ENCODE measurements at places on chromosomes 3 and 15.
A peak's percentile ranks its signal among the peaks of the same experiment; 100 is the strongest.

GRCh38 chr15:81346611-81347010 is 22.7 kb upstream of the STARD5 start:
- no peak for DNase-seq

DNA sequence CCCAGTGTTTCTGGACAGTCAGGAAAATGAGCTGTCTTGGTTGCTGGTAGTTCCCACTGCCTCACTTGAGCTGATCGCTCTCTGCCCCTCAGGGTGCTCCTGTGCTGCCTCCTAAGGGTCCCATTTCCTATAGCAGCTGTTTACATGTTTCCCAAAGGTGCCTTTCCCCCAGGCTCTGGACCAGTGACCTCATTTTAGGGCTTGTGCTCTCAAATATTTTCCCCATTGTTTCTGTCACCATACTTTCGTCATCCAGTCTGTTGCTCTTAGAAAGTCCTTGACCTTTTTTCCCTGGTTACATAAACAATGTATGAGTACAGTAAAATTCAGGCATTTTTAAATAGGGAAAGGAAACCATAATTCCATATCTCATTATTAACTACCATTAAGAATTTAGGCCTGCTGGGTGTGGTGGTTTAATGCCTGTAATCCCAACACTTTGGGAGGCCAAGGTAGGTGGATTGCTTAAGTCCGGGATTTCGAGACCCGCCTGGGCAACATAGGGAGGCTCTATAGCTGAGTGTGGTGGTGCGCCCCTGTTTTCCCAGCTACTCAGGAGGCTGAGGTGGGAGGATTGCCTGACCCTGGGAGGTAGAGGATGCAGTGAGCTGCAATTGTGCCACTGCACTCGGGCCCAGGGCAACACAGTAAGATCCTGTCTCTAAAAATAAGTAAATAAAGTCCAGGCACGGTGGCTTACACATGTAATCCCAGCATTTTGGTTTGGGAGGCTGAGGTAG is 11.7 kb downstream of the RAD54L2 start:
- no peak for DNase-seq

DNA sequence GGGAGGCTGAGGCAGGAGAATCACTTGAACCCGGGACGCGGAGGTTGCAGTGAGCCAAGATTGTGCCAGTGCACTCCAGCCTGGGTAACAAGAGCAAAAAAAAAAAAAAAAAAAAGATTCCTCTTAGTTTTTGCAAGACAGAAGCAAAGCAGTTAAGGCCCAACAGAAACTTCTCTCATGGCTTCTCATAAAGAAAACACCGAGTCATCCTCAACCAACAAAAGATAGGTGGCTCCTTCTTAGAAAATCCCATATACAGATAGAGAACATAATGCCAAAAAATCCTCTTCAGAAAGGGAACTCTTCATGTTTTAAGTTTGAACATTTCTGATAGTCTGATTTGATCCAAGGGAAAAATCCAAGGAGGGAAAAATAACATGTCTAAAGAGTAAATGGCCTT is 12.5 kb upstream of the SKIL start:
- DNase-seq, result no peak

DNA sequence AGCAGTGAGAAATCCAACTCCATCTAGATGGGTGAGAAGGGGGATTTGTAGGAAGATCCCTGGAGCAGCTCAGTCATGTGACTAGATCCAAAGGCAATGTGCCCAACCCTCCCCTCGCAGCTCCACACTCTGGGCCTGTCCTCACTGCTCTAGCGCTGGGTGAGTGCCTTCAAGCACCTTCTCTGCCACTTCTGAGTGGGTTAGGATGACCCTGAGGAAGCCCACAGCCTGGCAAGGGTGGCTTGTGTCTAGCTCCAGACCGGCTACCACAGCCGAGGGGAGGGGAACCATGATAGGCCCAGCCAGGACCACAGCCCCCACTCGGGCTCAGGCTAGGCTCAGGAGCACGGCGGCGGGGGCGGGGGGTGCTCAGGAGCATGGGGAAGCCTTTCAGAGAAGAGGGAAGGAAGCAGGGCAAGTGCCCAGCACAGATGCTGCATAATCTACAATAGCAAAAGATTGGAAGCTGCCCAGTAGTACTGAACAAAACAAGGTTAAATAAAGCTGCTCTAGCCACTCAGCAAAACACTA is 1.7 kb downstream of the SPATA12 start:
- DNase-seq, result no peak

GRCh38 chr15:77988347-77989295 is 88.9 kb downstream of the TBC1D2B start:
- DNase-seq, result no peak

DNA sequence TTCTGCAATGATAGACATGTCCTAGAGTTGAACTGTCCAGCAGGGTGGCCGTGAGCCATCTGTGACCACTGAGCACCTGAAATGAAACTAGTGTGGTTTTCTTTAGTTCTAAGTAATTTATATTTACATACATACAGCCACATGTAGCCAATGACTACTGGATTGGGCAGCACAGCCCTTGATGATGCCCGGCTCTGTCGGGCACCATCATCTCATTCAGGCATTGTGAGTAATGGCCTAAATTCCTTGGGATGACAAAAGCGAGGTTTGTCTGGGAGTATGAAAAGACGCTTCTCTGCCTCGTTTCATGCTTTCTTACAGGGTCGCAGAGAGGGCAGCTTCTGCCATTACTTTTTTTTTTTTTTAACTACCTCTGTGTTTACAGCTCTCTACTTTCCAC is 251.9 kb upstream of the HES1 start:
- no peak for DNase-seq

- DNase-seq, result no peak
Measured at GRCh38 chr15:60511351-60512031, 32.5 kb upstream of the ICE2 start.

GRCh38 chr15:93265111-93265556 is 176.1 kb upstream of the RGMA start:
- no peak for DNase-seq

GRCh38 chr3:120443626-120444123 is 7.1 kb downstream of the FSTL1 start:
- no peak for DNase-seq

GRCh38 chr3:40228792-40229350 is 80.6 kb upstream of the EIF1B start:
- DNase-seq, result no peak

- DNase-seq, result no peak
Measured at GRCh38 chr15:76201536-76202255, 109.6 kb downstream of the ETFA start.

DNA sequence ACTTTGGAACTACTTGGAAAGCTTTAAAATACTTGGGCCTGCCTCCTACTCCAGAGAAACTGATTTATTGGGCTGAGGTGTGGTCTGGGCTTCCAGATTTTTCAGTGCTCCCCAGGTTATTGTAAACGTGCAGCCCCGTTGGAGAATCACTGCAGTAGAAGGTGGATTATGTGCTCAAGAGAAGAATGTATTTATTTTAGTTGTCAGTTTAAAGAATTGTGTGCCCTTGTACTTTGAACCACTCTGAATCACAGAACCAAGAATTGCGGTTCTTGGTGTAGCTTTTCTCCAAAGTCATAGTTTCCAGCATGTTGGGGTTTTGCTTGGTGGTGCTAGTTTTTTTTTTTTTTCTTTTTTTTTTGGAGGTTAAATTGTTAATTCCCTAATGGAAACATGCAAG is 1.6 kb downstream of the TATDN2 start:
- peak; percentile 57 for DNase-seq

DNA sequence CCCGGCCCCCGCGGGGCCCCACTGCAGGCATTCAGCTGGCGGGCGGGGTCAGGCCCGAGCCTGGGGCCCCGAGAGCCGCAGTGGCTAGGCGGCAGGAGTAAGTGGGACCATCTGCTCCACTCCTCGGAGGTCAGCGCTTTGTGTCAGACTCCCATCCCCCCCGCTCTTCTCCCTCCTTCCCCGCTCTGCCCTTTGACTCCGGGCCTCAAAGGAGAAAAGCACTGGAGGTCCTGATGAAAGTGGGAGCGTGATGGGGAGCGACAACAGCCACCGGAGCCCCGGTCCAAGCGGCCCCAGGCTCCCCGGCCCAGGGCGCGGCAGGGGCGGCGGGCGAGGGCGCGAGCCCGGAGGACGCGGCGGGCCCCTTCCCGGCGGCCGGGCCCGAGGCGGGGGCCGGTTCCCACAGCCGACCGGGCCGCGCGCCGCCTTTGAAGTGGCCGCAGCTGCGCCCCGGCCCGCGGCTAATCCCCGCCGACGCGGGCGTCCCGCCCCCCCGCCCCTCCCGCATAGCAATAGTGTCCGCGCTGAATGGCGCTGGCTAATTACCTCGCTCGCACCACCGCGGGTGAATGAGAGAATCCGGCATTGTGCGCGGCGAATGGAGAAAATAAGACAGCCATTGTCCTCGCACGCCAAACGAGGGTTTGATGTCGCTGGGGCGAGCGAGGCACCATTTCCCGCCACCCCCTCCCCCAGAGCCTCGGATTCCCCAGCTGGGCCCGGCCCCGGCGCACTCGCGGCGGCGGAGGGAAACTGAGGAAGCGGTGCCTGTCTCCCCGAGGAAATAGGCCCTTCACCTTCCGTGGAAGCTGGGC is 22.4 kb downstream of the IGDCC3 start:
- no peak for DNase-seq

DNA sequence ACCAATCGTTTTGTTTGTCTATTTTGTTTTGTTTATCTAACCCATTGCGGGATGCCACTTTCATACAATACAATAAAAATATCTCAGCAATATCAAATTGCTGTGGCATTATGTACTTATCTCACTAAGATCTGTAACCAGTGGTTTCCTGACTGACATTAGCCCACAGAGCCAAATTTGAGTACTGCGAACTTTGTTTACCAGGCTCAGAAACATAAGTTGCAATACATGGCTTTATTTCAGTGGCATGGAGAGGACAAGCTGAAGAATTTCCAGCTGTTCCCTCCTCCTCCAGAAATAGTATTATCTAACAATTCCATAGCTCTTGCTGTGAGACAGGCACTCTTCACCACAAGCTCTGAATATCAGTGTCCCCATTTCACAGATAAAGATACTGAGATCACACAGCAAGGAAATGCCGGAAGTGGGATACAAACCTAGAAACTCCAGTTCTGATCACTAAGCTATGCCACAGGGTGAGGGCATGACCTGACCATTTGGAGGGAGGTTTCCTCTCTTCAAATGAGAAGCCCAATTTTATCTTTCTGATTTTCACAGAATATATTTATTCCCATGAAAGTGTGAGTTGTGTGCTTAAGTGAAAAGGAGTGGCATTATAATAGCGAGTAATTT is 469.9 kb upstream of the CBLB start:
- DNase-seq, result peak; percentile 40
